Pericardium fibroblast (primary cell): ENCODE measurements at places on chromosomes 11 and 22. TPM values are rescaled to one million over a fixed set of nuclear protein-coding genes. Genes with fewer than 3 reads are reported as not detected.

Gene KLHL35
- total RNA-seq, result 1.0 and 4.7 TPM in 2 replicates

Gene ENTHD1
- total RNA-seq, result not detected in 2 replicates

Gene DDI1
- not detected in 2 replicates for total RNA-seq

Gene ZNF214
- 0.70 and 2.0 TPM in 2 replicates for total RNA-seq
